COLO829 (cell line): ENCODE measurements at places on chromosomes 2 and 18.

DNA sequence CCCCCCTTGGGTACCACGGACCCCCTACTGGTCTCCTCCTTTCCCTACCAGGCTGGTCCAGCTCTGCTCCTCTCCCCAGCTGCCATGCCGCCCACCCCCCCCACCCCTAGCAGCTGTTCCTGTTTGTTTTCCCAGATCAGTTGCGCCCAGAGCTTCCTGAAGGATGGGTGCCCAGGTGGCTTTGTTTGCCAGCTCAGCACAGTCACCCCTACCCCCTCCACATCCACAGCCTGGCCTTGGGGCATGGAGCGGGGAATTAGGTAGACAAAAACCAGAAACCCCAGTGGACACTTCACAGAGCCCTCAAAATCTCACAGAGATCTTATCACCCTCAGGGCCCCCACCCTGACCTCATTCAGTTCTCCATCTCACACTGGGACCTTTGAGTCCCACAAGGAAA, 3.7 kb upstream of the CRYBA2 start:
- DNase-seq = no peak

- DNase-seq = no peak
Measured at GRCh38 chr2:217289907-217290280, 430.0 kb upstream of the TNP1 start.

- DNase-seq = peak; percentile 63
Measured at GRCh38 chr2:12456293-12457106, 260.2 kb upstream of the TRIB2 start.

GRCh38 chr2:8545695-8546611, 135.9 kb upstream of the ID2 start:
- no peak for DNase-seq

DNA sequence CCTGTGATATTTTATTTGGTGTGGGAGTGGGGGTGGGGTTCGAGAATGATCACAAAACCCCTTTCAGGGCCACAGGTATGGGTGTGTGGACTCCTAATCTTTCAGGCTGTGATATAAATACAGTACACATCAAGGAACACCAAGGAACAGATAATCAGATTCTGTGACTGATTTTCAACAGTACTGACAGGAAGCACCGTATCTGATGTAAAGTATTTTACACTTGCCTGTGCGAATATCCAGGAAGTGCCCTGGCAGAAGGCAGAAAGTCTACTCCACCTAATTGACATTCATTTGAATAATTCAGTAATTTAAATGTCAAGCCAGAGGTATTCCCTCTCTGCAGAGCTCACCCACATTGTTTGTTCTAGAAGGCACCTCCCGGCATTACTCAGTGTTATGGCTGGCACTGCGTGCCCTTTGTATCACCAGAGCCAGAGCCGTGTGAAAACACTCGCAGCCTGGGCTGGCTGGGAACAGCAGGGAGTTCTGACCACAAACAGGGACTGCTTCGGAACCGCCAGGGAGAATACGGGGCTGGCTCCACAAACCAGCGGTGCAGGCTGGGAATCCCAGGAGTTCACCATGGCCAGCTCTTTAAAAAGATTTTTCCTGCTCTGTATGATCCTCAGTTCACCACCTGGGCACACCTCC, 91.8 kb downstream of the ACVR1 start:
- no peak for DNase-seq

DNA sequence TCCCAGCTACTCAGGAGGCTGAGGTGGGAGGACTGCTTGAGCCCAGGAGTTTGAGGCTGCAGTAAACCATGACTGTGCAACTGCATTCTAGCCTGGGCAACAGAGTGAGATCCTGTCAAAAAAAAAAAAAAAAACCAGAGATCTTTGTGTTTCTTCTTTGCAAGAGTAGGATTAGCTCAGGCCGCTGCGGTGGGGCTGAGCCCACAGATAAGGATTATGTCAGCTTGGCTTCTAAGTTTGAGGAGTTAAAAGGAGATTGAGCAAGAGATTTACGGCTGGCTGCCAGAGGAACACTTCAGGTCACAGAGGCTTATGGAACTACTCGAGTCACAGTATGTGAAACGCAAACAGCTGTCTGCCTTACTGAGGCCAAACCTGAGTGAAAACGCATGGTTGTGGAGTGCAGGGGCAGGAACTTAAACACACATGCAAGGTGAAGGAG, 146.7 kb upstream of the L3MBTL4 start:
- no peak for DNase-seq

DNA sequence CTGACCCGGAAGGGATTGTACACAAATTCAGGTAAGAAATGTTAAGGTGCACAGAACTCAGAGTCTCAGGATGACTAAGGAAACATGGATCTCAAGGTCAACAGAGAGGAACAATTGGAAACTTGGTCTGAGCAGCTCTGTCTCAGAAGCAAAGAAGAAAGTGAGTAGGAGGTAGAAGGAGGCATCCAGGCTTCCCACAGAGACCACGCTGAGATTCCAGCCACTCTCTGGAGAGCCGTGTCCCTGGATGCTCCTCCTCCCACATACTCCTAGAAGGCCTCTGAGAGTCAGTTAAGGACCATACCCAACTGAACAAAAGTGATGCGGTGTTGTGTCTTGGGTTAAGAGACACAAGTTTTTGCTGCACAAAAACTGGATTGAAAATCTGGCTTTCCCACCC, 8.6 kb upstream of the PLB1 start:
- DNase-seq = no peak
